ENCODE measurements at places on chromosomes 2 and 18.

GRCh38 chr2:44753552-44754285 is 187.8 kb upstream of the SIX3 start:
- DNase-seq = peak; percentile 18

- no peak for DNase-seq
Measured at GRCh38 chr2:218123986-218124385, 1.8 kb upstream of the CXCR2 start.

GRCh38 chr2:98607741-98608115 is 584 bp downstream of the COA5 start:
- no peak for DNase-seq

DNA sequence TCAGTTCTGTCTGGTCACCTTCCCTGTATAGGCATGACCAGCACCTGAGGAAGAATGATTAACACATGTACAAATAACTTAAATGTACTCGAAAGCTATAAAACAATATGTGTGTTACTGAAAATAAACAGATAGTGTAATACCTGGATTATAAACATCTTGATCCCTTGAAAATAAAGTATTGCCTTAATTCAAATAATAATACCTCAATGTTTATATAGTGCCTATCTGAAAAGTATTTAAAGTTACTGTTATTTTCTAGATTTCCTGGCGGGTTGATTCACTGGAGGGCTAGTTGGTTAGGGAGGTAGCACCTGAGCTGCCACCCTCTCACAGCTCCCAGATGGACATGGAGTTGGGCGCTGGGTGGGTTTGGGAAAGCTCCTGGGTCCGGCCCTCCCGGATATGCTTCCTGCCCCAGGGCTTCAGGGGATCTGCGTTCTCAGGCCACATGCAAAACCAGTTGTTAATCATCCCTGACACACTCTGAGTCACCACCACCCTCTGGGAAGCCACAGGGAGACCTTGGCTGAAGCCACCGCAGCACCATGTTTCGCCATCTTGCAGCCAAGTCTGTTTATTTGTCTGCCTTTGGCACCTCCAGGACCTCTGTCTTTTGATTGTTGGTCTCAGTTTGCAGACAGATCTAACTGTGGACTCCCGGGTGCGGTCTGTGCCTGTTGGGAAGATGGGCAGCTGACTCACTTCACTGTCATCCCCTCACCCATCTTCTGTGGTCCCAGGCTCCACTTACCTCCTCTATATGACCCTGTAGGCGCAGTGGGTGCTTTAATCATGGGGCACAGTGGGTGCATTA is 35.3 kb downstream of the RAB31 start:
- DNase-seq = no peak

- no peak for DNase-seq
Measured at GRCh38 chr2:136114382-136114781, 3.6 kb downstream of the CXCR4 start.

GRCh38 chr2:162318328-162319180 is at the start of gene IFIH1:
TSS of gene IFIH1 (minus strand) at chr2:162318684. CDS start at chr2:162318307, 377 bp downstream.
- DNase-seq = peak; percentile 47

DNA sequence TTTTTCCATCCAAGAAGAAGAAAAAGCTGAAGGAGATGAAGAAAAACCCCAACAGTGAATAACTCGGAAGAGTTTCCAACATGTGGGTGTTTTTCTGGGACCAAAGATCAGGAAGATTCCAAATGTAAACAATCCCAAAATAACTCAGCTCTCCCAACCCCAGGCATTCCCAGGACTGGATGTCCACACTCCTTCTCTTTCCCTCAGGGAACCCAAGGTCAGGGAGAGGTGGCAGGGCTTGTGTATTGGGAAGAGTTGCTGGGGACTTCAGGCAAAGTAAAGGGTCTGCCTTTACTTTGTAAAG is 268.0 kb downstream of the DYSF start:
- DNase-seq = no peak

GRCh38 chr2:15830937-15831549 is 109.3 kb upstream of the MYCN start:
- no peak for DNase-seq

DNA sequence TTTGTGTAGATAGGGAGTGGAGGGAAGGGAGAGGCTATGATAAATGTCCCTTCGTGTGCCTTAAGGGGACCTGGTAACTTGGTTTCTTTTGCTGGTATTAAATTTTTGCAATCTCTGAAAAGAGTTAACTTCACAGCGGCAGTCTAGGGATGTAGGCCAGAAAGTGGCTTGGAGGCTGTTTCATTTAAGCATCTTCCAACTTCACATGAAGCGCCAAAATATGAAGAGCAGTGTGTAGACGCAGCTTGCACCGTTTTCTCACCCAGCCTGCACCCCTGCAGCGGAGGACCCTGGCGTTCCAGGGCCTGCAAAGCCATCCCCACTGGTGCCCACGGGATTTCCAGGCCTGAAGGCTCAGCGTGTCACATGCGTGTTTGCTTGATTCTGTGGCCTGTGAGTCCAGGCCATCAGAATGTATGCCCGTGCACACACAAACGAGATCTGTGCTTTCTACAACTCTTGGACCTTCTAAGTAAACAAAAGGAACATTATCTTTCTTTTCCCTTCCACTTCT is 87.2 kb upstream of the EPB41L3 start:
- no peak for DNase-seq

DNA sequence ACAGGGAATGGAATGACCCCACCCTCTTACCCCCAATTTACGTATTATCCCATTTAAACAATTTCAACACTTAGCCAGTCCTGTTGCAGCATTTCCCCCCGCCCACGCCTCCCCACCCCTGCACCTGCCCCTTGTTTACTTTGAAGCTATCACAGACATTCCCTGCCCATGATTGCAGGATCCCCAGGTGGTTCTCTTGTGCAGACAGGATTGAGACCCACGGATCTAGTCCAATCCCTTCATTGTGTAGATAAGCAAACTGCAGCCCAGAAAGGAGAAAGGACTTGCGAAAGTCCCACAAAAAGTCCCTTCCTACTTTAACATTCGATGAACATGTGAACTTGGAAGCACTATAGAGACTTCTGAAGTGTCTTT is 38.9 kb downstream of the TMEM17 start:
- DNase-seq = no peak

DNA sequence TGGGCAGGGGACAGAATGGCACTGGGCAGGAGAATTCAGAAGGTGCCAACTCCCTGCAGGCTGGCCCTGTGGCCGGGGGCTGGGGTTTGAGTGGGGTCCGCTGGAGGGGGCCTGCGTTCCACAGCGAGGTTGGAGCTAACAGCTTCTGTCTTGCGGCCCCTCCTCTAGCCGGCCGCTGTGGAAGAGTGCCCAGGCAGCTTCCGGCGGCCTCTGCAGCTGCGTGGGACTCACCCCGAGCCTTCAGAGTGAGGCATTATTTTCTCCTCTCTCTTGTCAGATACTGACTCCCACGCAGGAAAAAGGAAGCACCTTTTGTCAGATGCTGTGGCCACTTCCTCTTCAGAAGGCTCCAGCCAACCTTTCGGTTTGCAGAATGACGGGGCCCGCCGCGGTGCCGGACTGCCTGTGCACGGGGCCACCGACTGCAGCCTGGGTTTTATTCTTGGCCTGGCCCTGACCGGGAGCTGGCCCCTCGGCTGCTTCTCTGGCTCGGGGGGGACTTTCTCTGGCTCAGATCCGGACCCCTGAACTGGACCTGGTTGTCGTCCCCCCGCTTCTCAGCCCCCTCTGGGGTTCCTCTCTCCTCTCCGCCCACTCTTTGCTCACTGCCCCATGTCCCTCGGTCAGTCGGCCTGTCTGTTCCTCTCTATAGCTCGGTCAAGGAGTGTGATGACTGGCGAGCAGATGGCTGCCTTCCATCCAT is 40.1 kb downstream of the ARHGAP25 start:
- peak; percentile 17 for DNase-seq

- no peak for DNase-seq
Measured at GRCh38 chr2:53021828-53022227, 745.8 kb upstream of the CHAC2 start.

- DNase-seq = no peak
Measured at GRCh38 chr2:176494949-176495353, 225.7 kb downstream of the MTX2 start.

DNA sequence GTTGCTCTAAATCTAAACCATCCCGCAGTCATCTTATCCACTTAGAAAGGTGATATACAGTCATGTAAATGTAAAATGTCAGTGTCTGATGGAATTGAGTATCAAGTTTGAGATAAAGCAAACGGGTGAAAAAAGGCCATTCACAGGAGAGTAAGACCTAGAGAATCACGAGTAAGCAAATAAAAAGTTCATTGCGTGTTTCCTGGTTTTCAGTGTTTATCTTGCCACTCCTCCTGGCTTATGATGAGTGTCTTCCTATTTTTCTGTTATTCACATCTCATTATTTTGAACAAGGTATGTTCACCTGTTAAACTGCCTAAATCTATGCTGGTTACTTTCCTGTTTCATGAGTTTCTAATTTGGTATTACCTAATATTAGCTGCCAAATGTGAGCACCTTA is 68.8 kb downstream of the ITGA4 start:
- no peak for DNase-seq

- DNase-seq = no peak
Measured at GRCh38 chr2:67579806-67580205, 182.7 kb downstream of the ETAA1 start.

DNA sequence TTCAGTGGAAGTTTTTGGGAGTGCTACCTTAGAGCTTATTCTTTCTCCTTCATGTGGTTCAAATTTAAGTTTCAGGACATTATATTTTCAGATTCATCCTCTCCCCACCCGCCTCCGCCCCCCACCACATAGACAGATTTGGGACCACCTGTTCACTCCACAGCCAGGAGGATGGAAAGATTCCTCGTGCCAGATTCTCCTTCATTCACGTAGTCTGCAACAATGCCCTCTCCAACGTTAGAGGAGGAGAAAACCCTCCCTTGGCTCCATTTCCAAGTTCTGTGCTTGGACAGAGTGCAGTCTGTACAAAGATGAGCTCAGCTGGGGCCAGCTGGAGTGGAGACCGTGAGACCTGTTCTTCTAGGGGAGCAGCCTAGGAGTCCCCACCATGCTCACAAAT is 26.2 kb downstream of the POU3F3 start:
- no peak for DNase-seq

DNA sequence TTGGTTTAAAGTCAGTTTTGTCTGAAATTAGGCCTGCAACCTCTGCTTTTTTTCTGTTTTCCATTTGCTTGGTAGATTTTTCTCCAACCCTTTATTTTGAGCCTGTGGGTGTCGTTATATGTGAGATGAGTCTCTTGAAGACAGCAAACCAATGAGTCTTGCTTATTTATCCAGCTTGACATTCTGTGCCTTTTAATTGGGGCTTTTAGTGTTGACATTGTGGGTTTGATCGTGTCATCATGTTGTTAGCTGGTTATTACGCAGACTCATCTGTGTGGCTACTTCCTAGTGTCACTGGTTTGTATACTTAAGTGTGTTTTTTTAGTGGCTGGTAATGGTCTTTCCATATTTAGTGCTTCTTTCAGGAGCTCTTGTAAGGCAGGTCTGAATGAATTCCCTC is 18.8 kb downstream of the TMEM87B start:
- no peak for DNase-seq

DNA sequence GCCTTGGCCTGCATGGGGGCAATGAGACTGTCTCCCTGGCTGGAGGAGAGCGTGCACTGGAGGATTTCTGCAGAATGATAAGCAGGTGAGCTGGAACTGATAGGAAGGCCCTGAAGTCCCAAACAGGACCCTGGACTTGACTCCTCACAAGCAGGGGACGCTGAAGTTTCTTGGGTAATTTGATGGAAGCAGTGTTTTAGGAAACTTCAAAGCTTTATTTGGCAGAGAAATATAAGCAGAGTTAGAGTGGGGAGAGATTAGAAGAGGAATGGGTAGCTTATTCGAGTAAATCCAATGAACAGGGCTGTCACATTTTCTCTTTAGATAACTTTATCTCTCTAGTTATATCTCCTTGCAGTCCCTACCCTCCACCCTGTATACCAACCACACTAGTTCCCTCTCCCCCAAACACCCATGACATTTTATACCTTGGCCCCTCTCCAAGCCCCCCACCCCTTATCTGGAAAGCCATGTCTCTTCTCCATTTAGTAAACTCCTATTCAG is 73.6 kb upstream of the IGFBP5 start:
- DNase-seq = no peak

- DNase-seq = no peak
Measured at GRCh38 chr2:19942199-19942598, 40.4 kb upstream of the TTC32 start.

- no peak for DNase-seq
Measured at GRCh38 chr18:71371951-71372605, 1083.2 kb downstream of the SOCS6 start.

DNA sequence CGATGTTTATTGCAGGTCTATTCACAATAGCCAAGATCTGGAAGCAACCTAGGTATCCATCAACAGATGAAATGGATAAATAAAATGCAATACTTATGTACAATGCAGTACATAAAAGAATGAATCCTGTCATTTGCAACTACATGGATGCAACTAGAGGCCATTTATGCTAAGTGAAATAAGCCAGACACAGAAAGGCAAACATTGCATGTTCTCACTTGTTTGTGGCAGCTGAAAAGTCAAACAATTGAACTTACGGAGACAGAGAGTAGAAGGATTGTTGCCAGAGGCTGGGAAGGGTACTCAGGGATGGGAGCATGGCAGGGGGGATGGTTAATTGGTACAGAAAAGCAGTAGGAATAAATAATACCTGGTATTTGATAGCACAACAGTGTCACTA is 563.9 kb downstream of the TMX3 start:
- no peak for DNase-seq

DNA sequence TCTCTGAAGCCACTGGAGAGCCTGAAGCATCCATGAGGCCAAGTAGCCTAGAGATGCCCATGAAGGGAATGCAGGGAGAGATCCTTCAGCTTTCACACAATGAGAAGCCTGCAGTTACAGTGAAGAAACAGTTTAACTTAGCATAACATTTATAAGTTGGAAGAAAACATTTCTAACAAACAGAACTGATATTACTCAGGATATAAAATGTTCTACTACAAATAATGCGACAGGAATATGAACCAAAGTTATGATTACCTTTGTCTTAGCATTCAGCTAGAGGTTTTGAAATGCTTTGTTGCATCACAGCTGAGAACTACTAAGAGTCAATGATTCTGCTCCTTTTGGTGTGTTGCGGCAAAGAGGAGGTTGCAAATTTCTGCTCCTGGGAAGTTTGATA is 6.9 kb upstream of the KYNU start:
- no peak for DNase-seq

DNA sequence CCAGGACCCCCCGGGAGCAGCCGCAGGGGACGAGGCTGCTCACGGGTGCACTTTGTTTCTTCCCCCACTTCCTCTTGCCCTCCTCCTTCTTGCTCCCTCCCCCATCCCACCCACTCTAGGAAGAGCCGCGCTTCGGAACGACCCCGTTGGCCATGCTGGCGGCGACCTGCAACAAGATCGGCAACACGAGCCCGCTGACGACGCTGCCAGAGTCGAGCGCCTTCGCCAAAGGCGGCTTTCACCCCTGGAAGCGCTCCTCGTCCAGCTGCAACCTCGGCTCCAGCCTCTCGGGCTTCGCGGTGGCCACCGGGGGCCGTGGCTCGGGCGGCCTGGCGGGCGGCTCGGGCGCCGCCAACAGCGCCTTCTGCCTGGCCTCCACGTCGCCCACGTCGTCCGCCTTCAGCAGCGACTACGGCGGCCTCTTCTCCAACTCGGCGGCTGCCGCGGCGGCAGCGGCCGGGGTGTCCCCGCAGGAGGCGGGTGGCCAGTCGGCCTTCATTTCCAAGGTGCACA is 1.3 kb downstream of the SP9 start:
- no peak for DNase-seq

Data from spinal cord (tissue), 10 donors.